Fibroblast of skin of right biceps (primary cell): ENCODE measurements at places on chromosomes 13 and 19.

GRCh38 chr19:16198370-16198651, 600 bp downstream of the AP1M1 start:
- no peak for DNase-seq

GRCh38 chr19:17841810-17842662, 5.7 kb downstream of the JAK3 start:
- DNase-seq = peak; percentile 87

DNA sequence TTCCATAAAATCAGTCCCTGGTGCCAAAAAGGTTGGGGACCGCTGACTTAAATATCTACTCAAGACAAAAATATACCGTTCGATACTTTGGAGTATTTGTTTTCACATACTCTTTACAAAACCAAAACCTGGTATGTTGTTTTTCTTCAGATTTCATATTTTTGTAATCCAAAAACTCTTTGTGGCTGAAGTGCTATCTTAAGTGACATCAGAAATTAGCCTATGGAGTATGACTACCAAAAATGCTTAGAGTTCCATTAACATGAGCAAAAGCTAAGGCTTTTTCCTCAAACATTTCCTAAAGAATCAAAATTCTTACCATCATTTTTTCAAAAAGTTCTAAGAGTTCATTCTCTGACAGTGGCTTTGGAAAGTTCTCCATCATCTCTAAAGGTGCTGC, 52.0 kb downstream of the DIAPH3 start:
- DNase-seq = peak; percentile 66

DNA sequence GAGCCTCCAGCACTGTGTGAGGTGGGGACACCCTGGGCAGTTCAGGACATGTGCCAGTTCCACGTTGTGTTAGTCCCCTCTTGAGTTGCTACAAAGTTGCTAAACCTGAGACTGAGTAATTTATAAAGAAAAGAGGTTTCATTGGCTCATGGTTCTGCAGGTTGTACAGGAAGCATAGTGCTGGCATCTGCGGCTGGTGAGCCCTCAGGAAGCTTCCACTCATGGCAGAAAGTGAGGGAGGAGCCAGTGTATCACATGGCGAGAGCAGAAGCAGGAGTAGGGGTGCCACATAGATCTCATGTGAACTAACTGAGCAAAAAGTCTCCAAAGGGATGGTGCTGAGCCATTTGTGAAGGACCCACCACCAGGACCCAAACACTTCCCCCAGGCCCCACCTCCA, 33.2 kb downstream of the TRPM4 start:
- no peak for DNase-seq

DNA sequence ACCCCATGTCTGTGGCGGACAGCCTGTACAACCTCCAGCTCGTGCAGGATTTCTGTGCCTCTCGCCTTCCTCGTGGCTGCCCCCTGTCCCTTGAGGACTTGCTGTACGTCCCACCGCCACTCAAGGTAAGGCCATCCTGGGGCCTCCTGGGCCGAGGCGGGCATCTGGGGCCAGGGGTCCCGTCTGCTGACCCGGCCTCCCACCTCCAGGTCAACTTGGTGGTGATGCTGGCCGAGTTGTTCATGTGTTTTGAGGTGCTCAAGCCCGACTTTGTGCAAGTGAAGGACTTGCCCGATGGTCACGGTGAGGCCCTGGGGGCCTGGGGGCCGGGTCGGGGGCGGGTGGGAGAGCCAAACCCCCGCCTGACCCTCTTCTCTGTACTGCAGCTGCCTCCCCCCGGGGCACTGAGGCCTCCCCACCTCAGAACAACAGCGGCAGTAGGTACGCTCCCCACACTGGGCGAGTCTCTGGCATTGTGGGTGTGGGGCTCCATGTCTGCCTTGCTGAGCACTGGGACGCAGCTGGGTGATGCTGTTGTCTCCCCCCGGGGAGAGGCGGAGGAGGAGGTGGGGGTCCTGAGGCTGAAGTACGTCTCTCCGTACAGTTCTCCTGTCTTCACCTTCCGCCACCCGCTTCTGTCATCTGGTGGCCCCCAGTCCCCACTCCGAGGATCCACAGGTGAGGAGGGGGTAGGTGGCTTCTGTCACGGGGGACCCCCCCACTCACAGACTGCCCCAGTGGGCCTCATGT, 15.0 kb downstream of the CAMSAP3 start:
- DNase-seq = no peak

DNA sequence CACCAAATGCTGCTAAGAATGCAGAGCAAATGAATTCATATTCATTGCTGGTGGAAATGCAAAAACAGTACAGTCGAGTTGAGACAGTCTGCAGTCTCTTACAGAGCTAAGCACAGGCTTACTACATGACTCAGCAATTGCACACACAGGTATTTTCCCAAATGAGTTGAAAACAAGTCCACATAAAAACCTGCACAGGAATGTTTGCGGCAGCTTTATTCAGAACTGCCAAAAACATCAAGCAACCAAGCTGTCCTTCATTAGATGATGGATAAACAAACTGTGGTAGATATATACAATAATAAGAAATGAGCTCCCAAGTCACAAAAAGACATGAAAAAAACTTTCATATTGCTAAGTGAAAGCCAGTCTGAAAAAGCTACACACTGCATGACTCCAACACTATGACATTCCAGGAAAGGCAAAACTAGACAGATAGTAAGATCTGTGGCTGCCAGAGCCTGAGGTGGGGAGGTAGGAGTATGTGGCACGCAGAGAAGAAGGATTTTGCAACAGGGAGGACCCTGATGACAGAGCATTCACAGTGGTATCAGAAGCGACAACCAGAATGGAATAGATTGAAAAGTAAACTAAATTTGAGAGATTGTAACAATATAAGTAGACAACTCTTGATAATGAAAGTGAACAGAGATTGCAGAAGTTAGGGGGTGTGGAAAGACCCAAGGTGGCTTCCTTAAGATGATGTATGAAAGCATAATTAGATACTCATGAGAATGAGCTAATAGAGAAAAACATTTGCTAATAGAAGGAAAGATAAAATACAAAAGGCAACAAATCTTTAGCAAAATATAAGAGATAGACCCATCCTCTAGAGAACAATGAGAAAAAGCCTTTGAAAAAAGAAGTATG, 52.7 kb downstream of the TSC22D1 start:
- peak; percentile 70 for DNase-seq

DNA sequence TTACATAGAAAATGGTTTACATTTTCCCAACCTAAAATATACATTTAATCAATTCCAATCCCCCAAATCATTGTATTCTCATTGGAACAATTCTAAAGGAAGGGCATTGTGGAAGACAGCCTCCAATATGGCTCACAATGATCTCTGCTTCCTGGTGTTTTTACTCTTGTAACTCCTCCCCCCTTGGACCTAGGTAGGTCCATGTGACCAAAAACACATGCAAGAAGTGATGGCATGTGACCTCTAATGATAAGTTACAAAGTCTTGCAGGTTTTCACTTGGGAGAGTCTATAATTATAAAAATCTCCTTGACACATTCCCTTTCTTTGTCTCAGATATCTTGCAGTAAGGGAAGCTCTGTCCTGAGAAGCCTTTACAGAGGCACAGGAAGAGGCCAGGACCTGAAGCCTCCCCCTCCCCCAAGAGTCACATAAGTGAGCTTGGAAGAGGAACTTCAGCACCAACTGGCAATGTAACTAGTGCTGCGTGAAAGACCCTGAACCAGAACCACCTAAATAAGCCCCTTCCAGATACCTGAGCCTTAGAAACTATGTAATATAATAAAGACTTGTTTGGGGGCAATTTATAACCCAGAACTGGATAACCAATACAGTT, 816.2 kb upstream of the ATXN8OS start:
- no peak for DNase-seq

DNA sequence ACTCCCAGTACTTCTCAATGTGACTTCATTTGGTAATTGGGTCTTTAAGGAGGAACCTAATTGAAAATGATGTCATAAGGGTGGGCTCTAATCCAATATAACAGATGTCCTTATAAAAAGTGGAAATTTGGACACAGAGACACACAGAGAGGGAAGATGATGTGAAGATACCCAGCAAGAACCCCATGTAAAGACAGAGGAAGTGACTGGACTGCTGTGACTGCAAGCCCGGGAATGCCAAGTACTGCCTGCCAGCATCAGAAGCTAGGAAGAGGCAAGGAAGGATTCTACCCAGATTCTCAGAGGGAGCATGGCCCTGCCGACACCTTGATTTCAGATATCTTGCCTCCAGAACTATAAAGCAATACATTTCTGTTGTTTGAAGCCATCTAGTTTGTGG, 239.3 kb downstream of the KCTD12 start:
- peak; percentile 7 for DNase-seq

DNA sequence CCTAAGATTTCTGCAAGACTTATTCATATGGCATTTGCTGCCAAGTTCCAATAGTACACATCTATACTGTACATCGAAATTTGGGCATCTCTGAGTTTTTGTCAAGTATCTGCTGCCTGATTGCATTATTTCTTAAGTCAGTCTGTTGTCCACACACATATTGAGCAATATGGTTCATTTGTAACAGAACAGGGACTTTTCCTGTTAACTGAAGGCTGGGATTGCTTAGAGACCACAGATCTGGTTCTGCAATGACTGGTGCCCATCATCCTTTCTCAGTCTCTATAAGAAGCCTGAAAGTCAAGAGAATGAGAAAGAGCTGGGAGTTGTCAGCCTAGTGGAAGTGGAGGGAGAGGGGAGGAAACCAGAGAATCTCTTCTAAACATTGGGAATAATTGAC, 22.5 kb upstream of the MYCBP2 start:
- no peak for DNase-seq

DNA sequence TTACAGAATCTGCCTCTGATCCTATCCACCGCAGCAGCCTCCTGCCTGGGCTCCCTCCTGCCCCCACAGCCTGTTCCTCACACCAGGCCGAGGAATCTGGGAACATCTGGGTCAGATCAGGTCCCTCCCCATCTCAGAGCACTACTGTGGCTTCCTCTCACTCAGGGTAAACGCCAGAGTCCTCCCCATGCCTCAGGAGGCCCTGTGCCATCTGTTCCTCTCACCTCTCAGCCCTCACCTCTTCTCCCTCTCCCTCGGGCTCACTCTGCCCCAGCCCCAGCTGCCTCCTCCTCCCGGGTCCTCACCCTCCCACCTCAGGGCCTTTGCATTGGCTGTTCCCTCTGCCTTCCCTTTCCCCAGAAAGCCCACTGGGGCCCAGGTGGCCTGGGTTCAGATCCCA, 18.2 kb downstream of the FCGBP start:
- no peak for DNase-seq

GRCh38 chr13:75690607-75691006, 54.5 kb downstream of the LMO7 start:
- DNase-seq = no peak

GRCh38 chr13:112530861-112531260, 57.1 kb downstream of the TUBGCP3 start:
- no peak for DNase-seq

- DNase-seq = peak; percentile 27
Observed at GRCh38 chr13:27006519-27007161, 165.0 kb downstream of the USP12 start.

DNA sequence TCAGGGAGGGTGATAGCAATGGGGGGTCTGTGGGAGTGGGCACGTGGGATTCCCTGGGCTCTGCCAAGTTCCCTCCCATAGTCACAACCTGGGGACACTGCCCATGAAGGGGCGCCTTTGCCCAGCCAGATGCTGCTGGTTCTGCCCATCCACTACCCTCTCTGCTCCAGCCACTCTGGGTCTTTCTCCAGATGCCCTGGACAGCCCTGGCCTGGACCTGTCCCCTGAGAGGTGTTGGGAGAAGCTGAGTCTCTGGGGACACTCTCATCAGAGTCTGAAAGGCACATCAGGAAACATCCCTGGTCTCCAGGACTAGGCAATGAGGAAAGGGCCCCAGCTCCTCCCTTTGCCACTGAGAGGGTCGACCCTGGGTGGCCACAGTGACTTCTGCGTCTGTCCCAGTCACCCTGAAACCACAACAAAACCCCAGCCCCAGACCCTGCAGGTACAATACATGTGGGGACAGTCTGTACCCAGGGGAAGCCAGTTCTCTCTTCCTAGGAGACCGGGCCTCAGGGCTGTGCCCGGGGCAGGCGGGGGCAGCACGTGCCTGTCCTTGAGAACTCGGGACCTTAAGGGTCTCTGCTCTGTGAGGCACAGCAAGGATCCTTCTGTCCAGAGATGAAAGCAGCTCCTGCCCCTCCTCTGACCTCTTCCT, 9.3 kb upstream of the CEACAM7 start:
- no peak for DNase-seq

DNA sequence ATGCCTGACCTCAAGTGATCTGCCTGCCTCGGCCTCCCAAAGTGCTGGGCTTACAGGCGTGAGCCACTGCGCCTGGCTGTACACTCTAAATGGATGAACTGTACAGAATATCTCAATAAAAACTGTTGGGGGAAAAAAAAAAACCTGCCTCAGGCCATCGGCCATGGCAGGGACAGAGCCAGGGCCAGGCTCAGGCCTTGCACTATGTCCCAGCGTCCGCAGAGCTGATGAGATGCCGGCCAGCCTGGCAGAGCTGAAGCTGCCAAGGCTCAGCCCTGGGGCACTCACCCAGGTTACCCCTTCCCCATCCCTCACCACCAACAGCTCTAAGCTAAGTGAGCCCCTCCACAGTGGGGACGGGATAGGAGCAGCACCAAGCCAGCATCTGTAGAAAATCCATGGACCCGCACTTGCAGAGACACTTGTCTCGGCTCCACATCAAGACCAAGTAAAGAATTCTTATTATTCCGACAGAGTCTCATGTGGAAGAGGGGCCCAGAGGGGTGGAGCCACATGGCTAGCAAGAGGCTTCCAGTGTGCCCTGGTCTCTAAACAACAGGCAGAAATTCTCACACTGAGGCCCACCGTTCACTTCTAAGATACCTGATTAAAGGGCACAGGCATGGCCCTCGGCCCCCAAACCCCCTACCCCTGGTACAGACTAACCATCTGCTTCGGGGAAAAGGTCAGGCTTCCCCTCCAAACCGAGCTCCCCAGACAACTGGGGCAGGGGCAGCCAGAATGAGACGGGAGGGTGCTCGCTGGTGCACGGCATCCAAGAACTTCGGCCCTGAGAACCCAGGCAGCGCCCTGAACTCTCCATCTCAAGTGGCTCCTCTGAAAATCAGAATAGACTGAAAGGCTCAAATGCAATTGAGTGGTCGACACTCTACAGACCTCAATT, 5.8 kb downstream of the PPP6R1 start:
- DNase-seq = no peak

- peak; percentile 62 for DNase-seq
Observed at GRCh38 chr19:41352609-41353465, 885 bp downstream of the TGFB1 start.

DNA sequence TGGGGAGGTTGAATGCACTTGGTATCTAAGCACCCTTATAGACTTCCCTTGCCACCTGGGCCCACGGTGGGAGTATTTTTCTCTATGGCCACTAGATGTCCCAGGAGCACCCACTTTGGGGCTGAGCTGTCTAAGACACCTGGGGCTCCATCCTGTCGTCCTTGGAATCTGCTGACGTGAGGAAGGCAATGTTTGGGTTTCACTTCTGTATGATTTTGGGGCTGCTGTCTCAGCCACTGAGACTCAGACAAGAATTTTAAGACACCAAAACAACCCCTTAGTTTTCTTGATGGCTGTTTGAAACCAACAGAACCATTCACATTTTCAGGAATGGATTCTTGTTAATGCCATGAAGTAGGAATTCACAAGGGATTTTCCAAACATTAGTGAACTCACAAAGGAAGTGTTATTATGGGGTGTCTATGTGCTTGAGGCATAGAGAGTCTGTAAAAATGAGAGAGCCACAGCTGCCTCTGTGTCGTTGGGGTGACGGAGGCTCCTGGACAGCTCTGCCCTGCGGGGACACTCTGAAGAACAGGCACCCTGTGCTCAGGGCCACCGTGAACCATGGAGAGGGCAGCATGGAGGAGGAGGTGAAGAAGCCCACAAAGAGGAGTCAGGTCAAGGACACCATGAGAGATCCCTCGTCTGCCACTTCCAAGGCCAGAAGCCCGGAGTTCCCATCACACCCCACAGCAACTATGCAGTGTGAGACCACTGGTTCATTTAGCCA, 106.8 kb upstream of the SPATA13 start:
- DNase-seq = peak; percentile 59
